Fibroblast of skin of left quadriceps (primary cell): ENCODE measurements at places on chromosomes 7 and 10.

DNA sequence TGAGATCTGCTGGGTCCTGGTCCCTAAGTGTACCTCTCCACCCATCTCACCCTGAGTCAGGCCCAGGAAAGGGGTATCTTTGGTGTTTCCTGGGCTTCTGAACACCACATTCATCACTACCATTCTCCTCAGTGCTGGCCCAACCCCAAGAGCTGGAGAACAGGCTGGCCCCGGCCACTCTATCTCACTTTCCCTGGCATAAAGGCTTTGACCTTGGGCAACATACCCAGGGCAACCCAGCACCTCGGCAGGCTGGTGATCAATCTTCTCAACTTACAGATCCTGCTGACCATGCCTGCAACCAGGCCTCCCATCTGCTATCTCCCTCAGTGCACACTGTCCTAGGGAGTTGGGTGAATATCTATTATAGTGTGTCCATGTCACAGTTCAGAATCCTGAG lies 2.1 kb downstream of the VSIR start:
- DNase-seq, result no peak

DNA sequence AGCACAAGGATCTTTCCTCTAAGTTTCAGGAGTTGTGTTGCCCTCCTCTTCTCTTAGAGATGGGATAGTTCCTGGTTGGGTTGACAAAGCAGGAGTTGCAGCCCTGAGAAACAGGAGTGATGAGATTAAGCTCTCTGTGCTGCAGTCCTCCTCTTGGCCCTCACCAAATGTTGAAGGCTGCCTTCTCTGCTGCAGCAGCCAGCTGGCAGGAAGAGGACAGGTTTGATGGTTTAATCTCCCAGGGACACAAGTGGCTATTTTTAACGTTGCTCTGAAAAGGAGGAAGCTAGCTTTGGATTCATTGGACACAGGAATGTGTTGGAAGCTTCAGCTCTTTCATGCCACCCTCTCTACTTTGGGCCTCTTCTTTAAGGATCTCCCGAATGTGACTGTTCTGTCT lies 9.4 kb downstream of the STRIP2 start:
- DNase-seq, result no peak

GRCh38 chr7:83821866-83822265 lies 172.9 kb upstream of the SEMA3E start:
- no peak for DNase-seq

- peak; percentile 73 for DNase-seq
Measured at GRCh38 chr7:108002726-108003598, at the start of gene LAMB1. TSS of gene LAMB1 (minus strand) at chr7:108003161. CDS start at chr7:108002885, 276 bp downstream.

DNA sequence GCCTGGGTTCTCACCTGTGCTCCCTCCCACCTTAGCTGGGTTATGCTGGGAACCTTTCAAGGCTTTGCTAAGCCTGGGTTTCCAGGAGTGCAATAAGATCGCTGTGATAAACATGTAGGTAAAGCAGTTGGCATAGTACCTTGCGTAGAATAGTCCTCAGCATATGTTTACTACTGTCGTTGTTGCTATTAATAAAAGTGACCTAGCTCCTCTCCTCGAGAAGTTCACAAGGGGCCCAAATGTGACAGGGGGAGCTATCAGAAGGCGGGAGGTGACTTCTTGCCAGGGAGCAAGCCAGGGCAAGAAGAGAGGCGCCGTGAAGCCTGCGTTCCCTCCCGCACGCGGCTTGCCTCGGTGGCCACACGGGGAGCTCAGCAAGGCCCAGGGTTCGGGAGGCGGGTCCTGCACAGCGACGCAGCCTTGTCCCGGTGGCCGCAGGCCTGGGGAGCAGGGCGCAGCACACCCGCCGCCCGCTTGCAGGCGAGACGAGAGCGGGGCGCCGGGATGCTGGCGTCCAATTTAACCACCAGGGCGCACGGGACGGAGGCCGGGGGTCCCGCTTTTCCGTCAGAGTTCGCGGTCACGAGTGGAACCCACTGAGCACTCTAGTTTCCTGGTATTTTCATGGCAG lies 106.2 kb downstream of the SNX10 start:
- no peak for DNase-seq

GRCh38 chr7:130356121-130356875 lies 11.7 kb downstream of the CPA5 start:
- peak; percentile 99 for DNase-seq

DNA sequence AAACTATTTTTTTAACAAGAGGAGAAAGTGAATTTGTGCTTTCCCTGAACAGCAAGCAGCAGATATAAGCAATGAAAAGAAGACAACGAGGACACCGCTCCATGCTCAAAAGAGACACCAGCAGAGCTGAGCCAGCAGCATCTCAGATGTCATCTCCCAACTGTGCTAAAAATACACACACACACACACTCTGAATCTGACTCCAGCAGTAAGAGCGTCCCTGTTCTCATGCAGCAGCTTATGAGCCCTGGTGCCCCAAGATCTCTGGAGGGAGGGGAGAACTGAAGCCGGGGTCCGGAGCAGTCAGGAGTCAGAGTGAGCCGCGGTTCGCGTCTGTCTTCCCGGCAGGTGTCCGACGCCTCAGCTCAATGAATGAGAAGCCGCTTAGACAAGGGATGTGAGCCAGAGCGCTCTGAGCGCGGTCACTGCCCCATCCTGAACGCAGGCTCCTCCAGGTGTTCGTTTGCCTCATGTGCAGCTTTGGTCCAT lies 49.2 kb downstream of the SVIL start:
- no peak for DNase-seq

DNA sequence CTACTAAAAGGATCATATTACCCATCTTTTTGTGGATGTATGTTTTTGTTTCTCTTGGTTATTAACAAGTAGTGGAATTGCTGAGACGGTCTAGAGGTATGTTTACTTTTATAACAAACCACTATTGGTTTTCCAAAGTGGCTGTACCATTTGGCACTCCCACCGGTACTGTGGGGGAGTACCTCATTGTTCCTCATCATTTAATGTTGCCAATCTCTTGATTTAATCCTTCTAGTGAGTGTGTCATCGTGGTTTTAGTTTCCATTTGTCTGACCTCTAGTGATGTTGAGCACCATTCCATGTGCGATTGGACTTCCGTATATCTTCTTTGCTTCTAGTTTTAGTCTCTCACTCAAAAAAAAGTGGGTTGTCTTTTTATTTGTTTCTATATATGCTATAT lies 50.4 kb downstream of the RBM33 start:
- no peak for DNase-seq

DNA sequence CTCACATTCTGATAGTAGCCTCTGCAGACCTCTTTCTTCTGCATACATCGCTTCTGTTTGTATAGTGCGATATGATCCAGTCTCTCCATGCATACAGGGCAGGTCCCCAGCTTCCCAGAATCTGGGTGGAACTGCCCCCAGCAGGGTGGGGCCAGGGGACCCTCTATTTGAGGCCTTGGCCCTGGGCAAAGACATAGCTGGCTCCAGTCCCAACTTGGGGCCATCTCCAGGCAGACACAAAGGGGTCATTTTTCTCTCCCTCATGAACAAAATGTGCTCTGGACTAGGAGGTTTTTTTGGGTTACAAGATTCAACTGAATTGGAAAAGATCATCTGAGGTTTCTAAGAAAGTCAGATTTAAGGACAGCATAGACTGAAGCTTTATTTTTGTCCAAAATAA lies 21.1 kb upstream of the HSPA12A start:
- DNase-seq, result no peak

DNA sequence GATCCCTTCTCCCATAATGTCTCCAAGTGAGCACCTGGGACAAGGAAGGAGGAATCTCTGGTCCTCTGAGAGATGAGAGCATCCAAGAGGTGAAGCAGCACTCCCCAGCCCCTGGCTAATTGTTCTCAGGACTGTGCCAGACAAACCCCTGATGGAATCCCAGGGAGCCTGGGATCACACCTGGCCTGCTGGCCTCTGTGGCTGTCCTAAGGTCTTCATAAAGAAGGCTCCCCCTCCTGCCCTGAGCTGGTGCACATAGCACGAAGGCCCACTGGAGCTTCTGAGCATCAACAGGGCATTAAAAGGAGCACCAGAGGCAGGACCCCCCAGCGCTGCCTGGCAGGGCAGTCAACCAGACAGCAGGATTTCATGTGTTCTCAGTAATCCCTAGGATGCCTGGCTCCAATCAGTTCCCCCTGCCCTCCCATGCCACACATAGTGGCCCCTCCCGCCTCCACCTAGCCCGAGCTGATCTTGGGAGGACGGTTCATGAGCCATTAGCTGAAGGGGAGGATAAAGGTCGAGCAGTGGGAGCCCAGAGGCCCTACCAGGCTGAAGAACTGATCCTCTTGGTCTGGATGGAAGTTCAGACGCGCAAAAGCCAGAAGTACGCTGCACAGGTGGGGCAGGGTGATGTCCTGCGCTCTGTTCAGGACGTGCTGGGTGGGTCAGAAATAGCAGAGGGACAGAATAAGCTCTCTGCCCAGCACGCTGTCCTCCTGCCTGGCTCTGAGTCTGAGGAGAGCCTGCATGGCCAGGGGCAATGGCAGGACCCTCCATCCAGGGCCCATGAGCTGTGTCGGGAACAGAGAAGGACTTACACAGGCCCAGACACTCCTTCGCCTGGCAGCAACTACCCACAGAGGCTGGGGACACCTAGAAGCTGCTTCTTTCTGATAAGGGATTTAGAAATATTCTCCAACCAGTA lies 8.4 kb downstream of the TBRG4 start:
- no peak for DNase-seq

GRCh38 chr7:37141742-37142141 lies 306.9 kb downstream of the ELMO1 start:
- DNase-seq, result no peak

- DNase-seq, result no peak
Measured at GRCh38 chr7:38123494-38123893, 54.6 kb upstream of the STARD3NL start.

DNA sequence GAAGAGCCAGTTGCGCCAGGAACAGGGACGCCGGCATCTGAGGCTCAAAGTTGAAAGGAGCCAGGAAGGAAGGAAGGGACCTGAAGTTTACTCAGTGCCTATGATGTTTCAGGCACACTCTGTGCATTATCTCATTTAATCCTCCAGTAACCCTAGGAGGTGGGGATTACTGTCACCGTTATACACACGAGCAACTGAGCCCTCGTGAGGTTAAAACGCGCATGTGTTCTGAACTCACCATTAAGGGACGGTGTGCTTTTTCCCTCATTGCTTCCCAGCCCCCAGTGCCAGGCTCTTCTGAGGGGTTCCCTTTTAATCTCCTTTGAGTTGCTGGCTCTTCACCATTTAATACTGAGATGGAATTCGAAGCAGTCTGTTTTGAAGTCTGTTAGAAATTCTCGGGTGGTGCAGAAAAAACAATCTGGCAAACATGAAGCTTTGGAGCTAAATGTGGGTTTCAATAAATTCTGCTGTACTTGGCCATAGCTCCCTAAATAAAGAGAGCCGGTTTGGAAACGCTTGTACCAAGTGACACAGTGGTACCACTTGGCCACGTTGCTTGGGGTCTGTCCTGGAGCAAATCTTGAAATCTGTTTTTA lies 102.2 kb downstream of the TAX1BP1 start:
- DNase-seq, result no peak

DNA sequence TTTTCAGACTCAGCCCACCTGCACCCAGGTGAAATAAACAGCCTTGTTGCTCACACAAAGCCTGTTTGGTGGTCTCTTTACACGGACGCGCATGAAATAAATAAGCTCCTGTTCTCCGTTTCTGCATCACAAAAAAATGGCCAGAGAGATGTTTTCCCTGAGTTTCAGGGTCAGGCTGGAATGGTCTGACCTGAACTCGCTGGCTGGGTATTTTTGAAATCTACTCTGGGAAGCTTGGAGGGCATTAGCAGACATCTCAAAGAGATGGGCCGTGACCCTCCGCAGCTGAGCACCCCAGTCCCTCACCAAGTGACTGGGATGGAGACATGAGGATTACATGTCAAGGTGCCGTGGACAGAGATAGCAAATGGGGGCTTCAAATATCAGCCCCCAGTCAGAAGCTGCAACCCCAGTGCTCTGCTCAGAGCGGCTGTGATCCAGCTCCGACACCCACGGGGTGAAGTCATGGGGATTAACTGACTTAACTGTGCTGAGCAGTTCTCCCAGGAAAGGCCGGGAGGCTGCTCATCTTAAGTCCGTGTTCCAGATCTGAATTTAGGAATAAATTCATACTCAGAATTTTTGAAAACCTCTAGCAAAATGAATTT lies 22.3 kb downstream of the CALML5 start:
- no peak for DNase-seq

GRCh38 chr7:29105752-29106668 lies 40.3 kb downstream of the CPVL start:
- DNase-seq, result no peak

DNA sequence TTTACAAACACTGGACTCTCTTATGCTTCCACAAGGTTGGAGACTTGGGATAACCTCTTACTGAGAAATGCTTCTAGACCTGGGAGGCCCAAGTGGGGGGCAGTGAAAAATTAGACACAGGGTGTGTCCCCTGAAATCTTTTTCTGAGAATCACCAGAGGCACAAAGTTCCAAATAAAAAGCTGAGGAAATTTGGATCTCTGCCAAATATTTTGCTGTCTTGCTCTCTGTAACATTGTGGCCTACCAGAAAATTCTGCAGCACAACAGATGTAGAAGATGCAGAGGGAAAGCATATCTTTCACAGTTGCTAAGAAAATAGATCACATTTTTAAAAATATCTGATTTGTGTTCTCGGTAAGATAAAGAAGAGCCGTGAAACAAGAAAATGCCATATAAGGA lies 849.4 kb downstream of the CCSER2 start:
- no peak for DNase-seq

GRCh38 chr7:129949292-129950133 lies 3.2 kb downstream of the UBE2H start:
- peak; percentile 73 for DNase-seq

DNA sequence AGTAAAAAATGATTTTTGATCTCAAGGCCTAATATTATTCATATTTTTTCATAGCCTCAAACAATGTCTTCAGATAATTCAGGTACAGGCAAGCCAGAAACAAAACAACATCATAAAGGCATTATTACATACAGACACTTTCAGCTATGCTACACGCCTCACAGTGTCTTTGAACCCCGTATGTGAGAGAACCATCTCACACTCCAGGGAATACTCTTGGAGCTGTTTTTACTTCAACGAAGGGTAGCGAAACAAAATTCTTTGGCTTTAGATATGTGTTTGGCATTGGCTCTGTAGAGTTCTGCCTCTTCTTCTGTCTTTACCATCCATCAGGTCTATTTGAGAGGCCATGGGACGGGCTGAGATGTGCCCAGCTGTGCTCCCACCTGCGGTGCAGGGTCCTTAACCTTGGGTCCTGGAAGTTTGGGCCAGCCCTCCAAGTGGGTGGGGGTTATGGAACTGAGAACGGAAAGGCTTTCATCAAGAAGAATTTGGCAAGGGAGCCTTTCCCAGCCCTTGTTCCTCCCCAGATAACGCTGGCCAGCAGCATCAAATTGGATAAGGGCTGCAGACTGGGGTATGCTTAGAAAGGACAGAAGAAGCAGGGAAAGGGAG lies 276.9 kb downstream of the TCF7L2 start:
- no peak for DNase-seq

DNA sequence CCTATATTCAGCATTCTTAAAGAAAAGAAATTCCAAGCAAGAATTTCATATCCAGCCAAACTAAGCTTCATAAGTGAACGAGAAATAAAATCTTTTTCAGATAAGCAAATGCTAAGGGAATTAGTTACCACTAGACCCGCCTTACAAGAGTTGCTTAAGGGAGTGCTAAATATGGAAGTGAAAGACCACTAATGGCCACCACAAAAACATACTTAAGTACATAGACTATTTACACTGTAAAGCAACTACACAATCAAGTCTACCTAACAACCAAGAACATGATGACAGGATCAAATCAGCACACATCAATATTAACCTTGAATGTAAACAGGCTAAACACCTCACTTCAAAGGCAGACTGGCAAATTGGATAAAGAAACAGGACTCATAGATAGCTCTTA lies 42.2 kb upstream of the NME8 start:
- DNase-seq, result no peak
